ENCODE measurements at places on chromosomes 7 and 10. TPM values are rescaled to one million over a fixed set of nuclear protein-coding genes. Genes with fewer than 3 reads are reported as not detected.

Gene TAS2R39
- total RNA-seq: not detected

Gene CALD1
- total RNA-seq: 265 TPM

Gene ANLN
- 8.2 TPM for total RNA-seq

Gene ELOVL3
- not detected for total RNA-seq

Gene IFIT2
- 0.21 TPM for total RNA-seq

Gene CPED1
- total RNA-seq: 0.96 TPM

Gene BTAF1
- total RNA-seq: 39.4 TPM

Gene ZNF488
- total RNA-seq: 1.1 TPM
